Activated T-cell treated with anti-CD3 and anti-CD28 coated beads, Interleukin-2, amount 50 U/mL, for 72 hours (primary cell): ENCODE measurements at places on chromosomes 3 and 15.

DNA sequence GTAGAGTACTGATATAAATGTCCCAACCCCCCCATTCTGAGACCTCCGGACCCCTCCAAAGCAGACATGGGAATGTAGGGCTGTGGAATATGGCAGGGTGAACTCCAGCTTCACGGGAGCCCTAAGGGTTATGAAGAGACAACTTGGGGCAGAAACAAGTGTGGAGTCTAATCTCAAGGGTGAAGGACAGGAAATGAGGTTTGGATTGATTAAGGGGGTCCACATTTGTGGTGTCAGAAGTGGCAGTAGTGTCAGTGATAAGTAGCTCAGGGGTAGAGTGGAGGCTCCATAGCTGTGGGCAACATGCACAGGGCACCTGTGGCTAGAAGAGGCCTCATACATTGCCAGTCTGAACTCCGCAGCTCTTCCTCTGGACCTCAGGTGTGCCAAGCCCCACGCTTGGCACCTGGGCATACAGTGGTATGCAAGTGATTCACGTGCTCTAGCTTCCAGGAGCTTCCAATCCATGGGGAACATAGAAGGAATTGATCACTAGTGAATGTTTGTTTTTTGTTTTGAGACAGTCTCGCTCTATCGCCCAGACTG, 4.1 kb upstream of the P4HTM start:
- no peak for DNase-seq
- H3K36me3 ChIP-seq = peaks cover 14% of the 10 kb centered on the region
- no peak overlapping the region for H3K4me3 ChIP-seq
- H3K27ac ChIP-seq = no peak overlapping the region
- H3K4me1 ChIP-seq = peaks cover 31% of the 10 kb centered on the region

GRCh38 chr15:78913012-78913411, 31.8 kb downstream of the CTSH start:
- DNase-seq = no peak
- H3K4me1 ChIP-seq = peaks cover 22% of the 10 kb centered on the region

DNA sequence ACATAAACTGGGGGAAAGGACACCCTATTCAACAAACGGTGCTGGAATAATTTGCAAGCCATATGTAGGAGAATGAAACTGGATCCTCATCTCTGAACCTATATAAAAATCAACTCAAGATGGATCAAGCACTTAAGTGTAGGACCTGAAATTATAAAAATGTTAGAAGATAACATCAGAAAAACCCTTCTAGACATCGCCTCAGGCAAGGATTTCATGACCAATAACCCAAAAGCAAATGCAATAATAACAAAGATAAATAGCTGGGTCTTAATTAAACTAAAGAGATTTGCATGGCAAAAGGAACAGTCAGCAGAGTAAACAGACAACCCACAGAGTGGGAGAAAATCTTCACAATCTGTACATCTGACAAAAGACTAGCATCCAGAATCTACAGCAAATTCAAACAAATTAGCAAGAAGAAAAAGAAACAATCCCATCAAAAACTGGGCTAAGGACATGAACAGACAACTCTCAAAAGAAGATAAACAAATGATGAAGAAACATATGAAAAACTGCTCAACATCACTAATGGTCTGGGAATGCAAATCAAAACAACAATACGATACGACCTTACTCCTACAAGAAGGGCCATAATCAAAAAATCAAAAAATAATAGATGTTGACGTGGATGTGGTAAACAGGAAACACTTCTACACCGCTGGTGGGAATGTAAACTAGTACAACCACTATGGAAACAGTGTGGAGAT, 408.7 kb downstream of the CNTN6 start:
- H3K36me3 ChIP-seq = peaks cover 2% of the 10 kb centered on the region
- DNase-seq = no peak
- no peak overlapping the region for H3K27ac ChIP-seq
- H3K27me3 ChIP-seq = no peaks in the 10 kb centered on the region
- H3K4me1 ChIP-seq = no peaks in the 10 kb centered on the region
- no peak overlapping the region for H3K4me3 ChIP-seq

DNA sequence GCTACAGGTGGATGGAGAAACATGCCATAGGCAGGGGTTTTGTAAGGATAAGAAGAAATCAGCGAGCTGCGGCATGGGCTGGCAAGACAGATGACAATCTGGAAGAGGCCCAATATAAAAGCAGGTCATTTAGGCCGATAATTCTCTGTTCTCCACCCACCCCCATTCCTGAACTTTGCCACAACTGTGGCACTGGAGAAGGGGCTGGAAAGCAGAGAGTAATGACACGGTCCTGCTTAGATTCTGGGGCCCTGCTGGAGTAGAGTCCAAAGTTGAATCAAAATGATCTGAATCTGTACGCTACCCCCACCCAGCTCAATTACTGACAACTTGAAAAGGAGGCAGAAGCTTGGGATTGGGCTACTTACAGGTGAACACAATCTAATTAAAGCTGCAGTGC, 18.4 kb upstream of the BUB1B start:
- DNase-seq = no peak
- peaks cover 4% of the 10 kb centered on the region for H3K4me1 ChIP-seq
- no peak overlapping the region for H3K27ac ChIP-seq

GRCh38 chr3:115099986-115100571, 47.0 kb downstream of the ZBTB20 start:
- H3K36me3 ChIP-seq = peaks cover 2% of the 10 kb centered on the region
- peak; percentile 3 for DNase-seq
- peak overlapping the region; percentile 78 for H3K4me3 ChIP-seq
- H3K4me1 ChIP-seq = peaks cover 57% of the 10 kb centered on the region
- no peaks in the 10 kb centered on the region for H3K27me3 ChIP-seq

GRCh38 chr3:9194509-9195184, 54.8 kb downstream of the SRGAP3 start:
- no peaks in the 10 kb centered on the region for H3K4me1 ChIP-seq
- no peak overlapping the region for H3K27ac ChIP-seq
- DNase-seq = no peak
- no peaks in the 10 kb centered on the region for H3K36me3 ChIP-seq
- H3K4me3 ChIP-seq = no peak overlapping the region
